ENCODE measurements at places on chromosomes 1 and 21.

DNA sequence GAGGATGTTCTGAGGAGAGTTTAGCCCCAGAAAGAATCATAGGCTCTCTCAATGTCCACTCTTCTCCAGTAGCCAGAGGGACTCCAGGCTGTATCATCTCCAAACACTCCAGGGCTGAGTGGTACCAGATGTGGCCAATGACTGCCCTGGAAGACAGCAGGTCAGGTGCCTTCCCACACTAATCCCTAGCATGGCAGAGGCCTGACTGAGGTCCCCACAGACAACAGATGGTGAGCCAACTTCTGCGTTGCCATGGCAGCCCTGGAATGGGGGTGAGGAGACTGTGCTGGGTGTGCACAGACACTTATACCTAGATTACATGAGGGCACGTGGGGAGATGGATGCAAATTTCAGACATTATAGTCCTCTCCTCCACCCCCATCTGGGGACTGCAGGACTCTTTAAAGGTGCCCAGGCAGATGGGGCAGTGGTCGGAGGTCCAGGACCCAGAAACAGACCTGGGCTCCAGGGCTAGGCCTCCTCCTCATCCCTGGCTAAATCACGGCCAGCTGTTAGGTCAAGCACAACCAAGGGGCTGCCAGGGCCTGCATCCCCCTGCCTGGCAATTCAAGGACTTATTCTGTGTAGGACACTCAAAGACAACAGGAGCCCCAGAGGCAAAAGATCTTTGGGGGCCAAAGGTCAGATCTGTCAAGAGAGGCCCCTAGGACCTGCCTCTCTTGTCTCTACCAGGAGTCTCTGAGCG is 42.9 kb downstream of the CAMK2N1 start:
- no peak for DNase-seq

DNA sequence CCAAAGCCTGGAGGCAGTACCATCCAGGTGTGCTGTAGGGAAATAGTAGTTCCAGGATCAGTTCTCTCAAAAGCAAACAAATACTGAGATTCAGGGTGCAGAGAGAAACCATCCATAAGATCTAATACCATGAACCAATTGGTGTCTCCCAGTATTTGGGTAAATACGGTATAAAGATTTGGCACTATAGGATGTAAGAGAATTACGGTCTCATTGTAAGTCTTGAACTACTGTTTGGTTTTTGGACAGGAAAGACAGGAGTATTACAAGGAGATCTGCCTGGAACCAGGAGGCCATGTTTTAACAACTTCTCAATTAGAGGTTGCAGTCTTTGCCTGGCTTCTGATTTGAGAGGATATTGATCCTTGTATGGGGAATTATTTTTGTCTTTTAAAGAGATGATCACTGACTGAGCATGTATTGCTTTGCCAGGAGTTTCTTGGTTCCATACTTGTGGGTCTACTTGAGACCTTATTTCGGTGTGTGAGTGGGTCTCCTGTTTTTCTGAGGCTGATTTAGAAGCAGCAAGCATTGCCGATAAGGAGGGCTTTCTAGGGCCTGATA is 10.2 kb downstream of the AADACL4 start:
- DNase-seq = no peak

DNA sequence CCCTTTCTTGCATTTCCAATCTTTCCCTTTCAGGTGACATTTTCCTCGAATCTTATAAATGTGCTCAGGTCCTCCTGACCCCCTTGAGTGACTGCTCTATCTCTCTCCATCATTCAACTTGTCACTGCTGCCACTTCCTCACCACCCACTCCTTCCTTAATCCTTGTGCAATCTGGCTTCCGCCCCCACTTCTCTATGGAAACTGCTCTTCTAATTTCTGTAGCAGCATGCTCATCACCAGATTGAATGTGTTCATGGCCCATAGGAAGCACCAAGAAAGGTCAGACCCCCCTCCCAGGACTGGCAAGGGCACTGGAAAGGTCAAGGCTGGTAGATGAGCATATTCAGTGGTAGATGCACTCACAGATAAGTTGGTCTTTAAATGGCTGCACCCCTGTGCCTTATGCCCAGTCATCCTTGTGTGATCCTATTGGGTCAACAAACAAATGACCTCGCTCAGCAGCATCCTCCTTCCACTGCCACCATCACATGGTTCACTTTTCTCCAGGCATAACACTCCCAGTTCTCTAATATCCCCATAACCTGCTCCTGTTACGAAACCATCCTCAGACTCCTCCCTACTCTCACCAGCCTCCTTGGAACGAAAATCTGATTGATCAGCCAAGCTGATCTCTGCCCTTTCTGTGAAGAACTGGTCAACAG is 288.5 kb upstream of the POU3F1 start:
- peak; percentile 19 for DNase-seq

GRCh38 chr1:204286831-204287421 is 72.8 kb downstream of the PLEKHA6 start:
- no peak for DNase-seq

DNA sequence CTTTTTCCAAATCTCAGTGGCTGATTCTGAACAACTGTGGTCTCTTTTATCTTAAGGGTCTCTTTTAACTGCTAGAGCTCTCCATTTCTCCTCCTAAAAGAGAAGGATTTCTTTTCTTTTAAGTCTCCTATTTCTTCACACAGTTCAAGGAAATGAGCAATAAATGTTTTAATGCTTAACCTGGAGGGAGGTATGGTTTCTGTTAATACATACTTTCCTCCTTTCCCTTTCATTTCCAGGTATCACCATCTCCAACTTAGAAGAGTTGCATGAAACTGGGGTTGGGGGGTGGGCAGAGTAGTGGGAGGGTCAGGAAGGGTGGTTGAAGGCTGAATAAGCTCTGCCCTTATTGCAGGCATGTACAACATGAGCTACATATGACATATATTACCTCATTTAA is 31.4 kb downstream of the HSD3B2 start:
- DNase-seq = no peak

- DNase-seq = no peak
Observed at GRCh38 chr1:233490488-233490887, 123.4 kb upstream of the KCNK1 start.

GRCh38 chr21:38702196-38702595 is 103.5 kb upstream of the ETS2 start:
- DNase-seq = no peak

DNA sequence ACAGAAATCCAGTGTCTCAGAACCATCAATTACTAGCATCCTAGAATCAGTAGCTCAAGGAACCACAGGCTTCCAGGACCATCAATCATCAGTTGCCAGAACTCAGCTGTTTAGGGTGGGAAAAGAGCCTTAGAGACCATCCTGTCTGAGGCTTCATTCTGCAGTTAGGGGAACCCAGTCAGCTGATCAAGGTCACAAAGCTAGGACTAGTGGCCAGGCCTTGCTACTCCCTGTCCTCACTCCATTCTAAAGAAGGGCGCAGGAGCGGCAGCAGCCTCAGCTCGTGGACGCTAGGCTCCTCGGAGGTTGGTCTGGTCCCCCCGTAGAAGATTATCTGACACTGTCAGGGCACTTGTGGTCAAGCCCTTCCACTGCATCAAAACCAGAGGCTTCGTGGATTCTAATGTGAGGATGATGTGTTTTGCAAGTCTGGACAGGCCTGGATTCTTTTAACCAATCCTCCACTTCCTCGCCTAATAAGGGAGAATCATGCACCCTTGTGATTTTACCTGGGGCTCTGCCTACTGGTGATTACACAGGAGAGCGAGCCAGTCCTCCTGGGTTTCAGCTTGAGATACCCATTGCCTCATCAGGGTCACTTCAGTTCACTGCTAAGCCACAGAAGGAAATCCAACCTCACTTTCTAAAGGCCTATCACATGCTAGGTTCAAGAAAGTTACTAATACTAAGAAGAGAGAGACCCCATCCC is 41.7 kb upstream of the IFFO2 start:
- DNase-seq = no peak

DNA sequence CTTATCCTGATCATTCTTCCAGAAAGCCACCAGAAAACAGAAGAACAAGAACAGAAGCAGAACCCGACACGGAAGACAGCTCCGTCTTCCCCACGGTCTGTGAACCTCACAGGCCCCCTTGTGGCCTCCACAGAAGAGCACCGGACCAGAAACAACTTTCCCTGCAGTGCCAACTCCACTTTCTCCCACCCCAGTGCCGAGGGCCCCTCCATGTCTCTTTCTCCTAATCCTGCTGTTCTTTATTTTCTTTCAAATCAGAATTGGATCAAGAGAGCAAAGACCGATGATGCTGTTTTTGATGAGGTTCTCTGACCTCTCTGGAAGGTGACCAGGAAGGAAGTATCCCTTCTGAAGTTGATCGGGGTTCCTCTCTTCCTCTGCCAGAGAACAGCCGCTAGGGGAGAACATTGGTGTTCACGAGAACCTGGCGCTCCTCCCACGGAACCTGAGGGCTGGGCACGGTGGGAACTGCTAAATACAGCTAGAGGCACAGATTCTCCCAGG is 58.9 kb upstream of the CTTNBP2NL start:
- no peak for DNase-seq

- DNase-seq = no peak
Observed at GRCh38 chr1:42747125-42747524, 7.1 kb upstream of the CLDN19 start.

DNA sequence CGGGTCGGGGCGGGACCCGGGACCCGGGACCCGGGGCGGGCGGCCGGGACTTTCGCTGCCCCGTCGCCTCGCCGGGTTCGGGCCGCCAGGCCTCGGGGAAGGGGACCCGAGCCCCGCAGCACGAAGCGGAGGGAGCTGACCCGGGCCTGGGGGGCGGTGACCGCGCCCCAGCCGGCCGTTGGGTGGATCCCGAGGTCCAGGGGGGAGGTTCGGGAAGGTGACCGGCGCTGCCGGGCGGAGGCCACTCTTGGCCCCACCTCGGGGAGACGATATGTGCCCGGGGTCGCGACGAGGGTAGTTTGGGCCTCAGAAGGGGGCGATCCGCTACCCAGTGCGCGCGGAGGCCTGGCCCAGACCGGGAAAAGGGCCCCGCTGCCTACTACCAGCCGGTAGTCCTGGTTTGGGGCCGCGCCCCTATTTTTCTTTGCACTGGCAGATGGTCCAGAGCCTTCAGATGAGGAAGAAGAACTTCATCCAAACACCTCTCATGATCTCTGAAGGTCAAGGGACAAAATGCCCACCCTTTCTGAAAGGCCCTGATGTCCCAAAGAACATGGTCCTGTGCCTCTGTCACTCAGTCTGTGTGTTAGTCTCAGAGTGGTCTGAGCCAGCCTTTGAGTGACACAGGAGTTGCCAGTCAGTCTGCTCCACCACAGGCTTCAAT is 766 bp downstream of the AGO4 start:
- DNase-seq = no peak

DNA sequence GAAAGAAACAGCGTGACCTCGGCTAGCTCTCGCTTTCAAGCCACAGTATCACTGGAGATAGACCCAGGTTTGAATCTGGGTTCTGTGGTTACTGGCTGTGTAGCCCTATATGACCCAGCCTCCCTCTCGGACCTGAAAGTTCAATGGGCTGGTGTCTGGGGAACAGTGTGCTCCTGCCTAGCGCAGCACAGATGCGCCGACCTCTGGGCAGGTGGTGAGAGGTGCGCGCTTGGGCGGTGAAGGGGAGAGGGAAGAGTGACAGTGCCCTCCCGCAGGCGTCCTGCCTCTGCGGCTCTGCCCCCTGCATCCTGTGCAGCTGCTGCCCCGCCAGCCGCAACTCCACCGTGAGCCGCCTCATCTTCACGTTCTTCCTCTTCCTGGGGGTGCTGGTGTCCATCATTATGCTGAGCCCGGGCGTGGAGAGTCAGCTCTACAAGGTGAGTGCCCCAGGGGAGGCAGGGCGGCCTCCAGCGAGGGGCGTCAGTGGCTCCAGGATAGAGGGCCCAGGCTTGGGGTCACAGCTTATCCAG is 10.5 kb downstream of the SERINC2 start:
- DNase-seq = no peak

- DNase-seq = no peak
Observed at GRCh38 chr1:20578721-20579395, 10.0 kb upstream of the CDA start.

- DNase-seq = no peak
Observed at GRCh38 chr1:190046231-190046630, 431.4 kb downstream of the BRINP3 start.

DNA sequence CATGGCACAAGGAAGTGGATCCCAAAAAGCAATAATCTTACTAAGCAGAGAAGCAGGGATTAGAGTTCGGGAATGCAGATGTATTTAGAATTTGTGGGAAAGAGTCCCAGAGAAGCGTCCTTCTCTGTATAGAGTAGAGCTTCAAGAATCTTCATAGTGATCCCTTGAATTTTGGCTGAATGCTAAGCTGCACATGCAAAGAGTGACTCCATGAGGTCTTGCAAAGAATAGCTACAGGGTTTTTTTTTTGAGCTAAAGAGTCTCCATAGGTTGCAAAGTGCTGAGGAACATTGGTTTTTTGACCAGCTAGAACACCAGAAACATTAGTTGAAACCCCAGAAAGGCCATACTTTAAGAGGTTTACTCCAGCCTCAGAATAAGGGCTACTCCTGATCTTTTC is 206.7 kb downstream of the CTH start:
- DNase-seq = no peak

Data from amygdala (tissue), 56 donors.